ENCODE measurements at places on chromosomes 2 and 18. TPM values are rescaled to one million over a fixed set of nuclear protein-coding genes. Genes with fewer than 3 reads are reported as not detected.

C2orf72 gene
- 0.75 TPM for total RNA-seq

DNA sequence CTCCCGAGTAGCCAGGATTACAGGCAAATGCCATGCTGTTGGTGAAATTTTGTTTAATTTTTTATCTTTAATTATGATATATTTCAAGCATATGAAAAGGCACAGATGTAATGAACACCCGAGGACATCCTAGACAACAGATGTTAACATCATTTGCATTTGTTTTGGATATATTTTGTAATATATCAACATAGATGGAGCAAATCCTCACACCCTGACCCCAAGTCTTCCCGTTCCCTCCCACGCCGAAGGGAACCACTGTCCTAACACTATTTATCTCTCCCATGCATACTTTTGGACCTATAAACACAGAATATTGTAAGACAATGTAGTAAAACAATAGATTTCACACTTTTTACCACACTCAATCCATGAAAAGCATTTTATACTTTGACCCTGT, 99.5 kb downstream of the GFPT1 start:
- no peak for DNase-seq

RASGRP3 gene
- total RNA-seq, result 3.2 TPM

DNA sequence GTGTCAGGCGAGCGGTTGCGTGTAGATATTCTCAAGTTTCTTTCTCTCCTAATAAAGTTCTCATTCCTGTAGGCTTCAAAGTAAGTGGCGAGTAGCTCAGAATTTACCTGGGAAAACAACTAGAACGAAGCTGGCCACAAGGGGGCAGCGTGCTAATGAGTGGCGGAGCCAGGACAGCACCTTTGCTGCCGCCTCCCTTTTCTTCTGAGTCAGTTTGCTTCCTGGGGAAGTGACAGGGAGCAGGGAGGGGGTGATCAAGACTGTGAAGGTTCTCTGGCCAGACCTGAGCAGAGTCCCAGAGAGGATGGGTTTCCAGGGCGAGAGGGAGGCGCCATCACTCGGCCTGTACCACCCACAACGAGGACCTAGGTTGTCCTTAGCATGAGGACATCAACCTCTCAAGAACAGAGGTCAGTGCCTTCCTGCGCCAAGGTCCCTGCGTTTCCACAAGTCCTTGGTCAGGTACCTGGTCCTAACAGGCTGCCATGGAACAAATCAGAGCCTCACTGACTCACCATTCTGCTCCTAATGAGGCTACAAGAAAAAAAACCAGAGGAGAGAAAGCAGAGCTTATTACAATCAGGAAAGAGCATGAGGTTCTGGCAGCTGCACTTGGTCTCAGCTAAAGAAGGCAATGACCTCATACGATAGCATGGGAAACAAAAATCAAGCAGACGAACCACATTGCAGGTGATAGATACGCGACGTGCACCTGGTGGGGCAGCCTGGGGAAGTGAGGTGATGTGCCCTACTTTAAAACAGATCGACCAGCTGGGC, 98.7 kb downstream of the PLB1 start:
- peak; percentile 76 for DNase-seq

GRCh38 chr18:47985866-47986265, 55.4 kb upstream of the SMAD2 start:
- no peak for DNase-seq

GRCh38 chr2:238771639-238772038, 76.2 kb upstream of the TWIST2 start:
- DNase-seq, result no peak
